Esophagus squamous epithelium (tissue), 5 donors: ENCODE measurements at places on chromosomes 6 and 20.

DNA sequence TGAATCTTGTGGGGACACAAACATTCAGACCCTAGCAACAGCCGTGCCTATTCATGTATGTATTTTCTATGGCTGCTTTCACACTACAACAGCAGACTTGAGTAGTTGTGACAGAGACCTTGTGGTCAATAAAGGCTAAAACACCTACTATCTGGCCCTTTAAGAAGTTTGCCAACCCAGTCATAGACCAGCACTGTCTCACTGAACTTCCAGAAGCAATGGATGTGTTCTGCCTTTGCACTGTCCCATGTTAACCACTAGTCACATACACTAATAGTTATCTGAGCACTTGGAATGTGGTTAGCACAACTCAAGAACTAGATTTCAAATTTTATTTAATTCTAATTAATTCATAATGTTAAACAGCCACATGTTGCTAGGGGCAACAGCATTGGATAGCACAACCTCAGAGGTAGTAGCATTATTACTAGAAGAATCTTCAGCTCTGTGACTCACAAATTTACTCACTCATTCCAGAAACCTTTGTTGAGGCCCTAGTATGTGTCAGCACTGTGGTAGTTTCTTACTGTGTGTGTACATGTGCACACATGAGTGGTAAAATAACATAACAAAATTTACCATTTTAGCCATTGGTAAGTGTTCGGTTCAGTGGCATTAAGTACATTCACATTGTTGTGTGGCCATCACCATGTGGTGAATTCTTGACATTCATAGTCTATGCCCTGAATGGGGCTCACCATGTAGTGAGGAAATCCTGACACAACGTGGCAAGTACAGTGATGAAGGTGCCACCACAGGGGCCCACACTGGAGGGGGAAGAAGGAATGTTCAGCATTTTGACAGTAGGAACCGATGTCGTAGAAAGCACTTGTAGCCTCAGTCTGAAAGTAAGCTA lies 107.3 kb downstream of the CEP57L1 start:
- no peak for DNase-seq

DNA sequence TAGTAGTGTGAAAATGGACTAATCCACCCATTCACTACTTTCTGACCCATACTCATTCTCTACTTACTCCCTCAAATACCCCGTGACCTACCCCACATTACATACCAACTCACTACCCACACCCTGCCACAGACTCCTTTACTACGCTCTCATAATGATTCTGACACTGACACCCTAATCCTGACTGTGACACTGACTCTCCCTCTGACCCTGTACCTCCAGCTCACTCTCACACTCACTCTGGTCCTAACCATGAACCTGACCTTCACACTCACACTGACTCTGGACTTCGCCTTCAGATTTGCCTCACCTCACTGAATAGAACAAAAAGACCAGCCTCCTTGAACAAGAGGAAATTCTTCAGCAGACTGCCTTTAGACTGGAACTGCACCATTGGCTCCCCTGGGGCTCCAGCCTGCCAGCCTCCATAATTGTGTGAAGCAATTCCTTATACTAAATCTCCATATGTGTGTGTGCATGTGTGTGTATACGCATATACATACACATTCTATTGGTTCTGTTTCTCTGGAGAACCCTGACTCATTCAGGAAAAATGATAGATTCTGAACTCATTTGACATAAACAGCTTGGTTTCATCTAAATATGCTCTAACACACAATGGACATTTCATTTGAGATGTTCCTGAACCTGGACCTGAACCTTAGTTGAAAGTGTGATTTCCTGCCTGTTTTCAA lies 10.5 kb upstream of the ZNF343 start:
- no peak for DNase-seq

DNA sequence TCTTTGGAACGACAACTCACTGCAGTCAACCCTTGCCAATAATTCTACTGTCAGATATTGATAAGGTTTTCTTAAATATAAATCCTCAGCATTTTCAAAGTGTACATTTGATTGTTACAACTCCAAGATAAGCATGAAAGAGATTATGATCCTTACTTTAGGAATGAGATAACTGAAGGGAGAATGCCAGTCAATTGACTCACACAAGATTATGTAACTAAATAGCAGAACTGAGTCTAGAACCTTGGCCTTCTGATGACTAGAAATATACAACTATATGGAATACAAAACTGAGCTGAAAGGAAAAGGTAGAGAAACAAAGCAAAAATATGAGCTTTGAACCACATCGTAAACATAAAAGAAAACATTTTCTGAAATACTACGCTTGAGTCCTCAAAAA lies 26.9 kb upstream of the STXBP5 start:
- no peak for DNase-seq

DNA sequence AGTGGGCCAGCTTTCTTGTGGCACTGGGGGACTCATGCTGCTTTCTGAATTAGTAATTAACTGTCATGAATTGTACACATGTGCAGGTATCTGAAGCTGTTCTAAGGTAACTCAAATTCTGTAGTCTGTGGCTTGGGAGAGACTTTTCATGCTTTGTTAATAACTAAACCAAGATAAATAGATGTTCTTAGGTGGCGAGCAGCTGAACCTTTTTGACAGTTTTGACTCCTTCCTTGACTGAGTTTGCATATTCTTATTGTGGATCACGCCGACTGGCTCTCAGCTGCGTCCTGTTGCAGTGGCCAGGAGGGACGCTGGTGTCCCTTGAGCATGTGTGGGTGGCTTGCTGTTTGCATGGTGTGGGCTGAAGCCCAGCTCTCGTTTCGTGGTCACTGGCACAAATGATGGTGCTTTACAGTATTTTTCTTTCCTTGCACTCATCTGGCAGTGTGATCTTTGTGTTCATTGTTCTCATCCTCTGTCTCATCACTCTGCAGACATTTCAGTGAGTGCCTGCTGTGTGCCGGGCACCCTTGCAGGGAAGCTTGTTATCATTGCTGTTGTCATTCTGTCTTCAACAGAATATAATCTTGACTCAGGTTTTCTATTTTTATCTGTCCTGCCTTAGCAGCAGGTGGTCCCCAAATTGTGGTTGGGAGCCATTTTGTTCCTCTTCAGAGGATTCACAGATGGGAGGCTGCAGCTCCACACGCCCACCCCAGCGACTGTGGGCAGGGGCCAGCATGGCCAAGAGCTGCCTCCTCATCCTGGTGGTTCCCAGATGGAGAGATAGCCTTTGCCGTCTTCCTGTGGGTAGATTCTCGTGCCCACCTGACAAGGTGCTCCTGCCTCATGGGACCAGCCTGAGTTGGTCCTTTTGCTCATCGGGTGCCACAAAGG lies 39.6 kb downstream of the DUSP22 start:
- DNase-seq, result no peak

GRCh38 chr6:147222160-147222838 lies 18.1 kb downstream of the STXBP5 start:
- DNase-seq, result no peak

DNA sequence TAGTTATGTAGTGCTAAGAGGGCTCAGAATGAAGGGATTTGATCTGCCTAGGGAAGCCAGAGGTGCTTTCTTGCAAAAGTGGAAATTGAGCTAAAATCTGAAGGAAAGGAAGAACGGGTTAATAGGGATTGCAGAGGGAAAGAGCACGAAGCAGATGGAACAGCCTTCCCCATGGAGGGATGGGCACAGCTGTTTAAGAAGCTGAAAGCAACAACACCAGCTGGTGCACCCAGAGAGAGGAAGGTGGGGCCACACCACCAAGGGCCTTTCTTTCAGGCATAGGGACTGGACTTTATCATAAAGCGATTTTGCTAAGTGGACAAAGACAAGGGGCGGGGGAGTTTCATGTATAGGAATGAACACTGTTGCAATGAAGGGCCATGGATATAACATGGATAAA lies 65.8 kb upstream of the SNRPB2 start:
- no peak for DNase-seq

- no peak for DNase-seq
These were observed 31.0 kb downstream of the LCA5 start for GRCh38 chr6:79506251-79506650.

DNA sequence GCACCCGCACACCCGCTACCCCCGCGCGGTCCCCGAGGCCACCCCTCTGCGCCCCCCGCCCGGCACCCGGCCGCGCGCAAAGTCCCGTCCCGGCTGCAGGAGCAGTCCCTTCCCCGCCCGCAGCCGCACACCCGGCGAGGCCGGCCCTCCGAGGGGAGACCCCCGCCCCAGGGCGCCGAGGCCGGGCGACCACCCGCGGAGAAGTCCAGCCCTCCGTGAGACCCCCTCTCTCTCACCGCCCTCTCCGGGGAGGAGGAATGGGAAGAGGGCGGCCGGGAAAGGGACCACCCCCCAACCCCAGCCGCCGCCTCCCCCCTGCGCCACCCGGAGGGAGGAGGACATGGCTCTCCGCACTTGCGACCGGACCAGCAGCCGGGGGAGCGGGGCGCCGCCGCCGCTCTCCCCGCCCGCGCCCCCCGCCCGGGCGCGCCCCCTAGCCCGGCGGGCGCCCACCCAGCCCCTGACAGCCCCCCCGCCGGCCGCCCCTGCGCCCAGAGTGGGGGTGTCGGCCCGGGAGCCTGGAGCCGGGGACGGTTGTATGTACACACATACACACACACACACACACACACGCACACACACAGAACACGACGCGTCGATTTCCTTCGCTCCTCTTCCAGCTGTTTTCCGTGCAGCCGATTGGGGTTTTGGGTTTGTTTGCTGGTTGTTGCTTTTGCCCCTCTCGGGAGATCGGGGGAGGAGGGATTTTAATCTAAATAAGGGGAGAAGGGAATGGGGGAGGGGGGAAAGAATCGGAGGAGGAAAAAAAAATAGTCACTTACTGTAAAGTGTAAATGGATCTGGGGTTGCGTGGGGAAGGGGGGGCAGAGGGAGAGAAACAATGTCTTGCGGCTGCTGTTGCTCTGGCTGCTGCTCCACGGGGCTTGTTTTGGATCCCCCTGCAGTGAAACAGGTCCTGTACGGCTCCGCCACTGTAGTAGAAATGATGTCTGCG lies at the start of gene ATXN1:
TSS of gene ATXN1 (minus strand) at position 945 of the 955 bp plus-strand sequence.
- DNase-seq, result no peak

DNA sequence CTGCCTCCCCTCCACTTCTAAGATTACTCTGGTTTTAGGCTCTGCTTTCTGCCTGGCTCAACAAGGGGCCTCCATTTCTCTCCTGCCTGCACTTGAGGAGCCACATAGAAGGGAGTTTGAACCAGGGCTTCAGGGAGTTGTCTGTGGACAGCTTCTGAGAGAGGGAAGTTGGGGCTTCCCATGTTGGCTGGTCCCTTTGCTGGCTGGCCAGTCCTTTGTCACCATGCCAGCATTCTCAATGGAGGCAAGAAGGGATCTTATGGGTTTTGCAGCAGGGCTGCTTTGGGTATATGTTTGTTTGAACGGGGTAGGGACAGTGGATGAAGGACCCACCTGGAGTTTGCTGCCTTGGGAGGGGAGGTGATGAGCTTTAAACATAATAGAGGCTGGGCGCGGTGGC lies 124.9 kb downstream of the CARMIL1 start:
- DNase-seq, result no peak

- no peak for DNase-seq
These were observed 20.6 kb downstream of the VIP start for GRCh38 chr6:152771061-152771687.

GRCh38 chr6:14690120-14691056 lies 555.5 kb upstream of the JARID2 start:
- DNase-seq, result no peak

GRCh38 chr6:15304337-15305042 lies 58.6 kb downstream of the JARID2 start:
- DNase-seq, result no peak

GRCh38 chr20:17838921-17839320 lies 129.7 kb downstream of the SNX5 start:
- no peak for DNase-seq

GRCh38 chr6:90068703-90069523 lies 174.6 kb downstream of the GJA10 start:
- no peak for DNase-seq

DNA sequence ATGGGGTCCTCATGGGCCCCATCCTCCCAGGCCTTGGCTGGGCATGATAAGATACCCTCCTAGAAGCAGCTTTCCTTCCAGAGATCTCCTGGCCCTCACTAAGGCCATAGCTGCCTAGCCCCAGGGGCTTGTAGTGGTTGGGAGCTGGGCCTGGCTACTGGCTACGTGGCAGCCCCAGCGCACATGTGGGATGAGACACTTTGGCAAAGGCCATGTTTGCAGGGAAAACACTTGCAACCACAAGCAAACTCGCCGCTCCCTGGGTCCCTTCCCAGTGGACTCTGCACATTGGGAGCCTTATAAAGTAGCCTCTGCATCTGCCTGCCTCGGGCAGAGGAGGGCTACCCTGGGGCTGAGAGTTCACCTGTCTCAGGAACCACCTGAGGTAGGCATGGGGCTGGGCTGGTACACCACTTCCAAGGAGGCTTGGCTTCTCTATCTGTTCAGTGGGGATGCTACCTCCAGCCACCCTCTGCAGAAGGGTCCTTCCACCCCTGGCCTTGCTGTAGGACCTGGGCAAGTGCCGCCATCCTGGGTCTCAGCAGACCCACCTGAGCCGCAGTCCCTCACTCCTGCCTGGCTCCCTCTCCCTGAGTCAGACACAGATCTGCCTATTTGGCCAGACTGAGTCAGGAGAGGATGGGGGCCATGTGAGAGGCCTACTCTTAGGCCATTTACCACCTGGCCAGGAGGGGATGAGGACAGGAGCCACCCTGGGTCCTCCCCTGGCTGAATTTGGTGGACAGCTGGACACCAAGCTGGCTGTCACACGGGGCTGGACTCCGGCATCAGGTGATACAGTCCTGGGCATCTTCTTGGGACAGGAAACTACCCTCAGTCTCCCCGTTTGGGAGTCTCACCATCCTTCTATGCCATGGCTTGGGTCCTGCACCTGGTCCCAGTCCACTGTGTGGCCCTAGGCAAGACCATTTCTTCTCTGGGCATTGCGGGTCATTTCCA lies at the start of gene BPIFB2:
TSS of gene BPIFB2 (plus strand) at position 329 of the 960 bp plus-strand sequence. CDS start 871 bp downstream, outside the sequence.
- DNase-seq, result no peak

DNA sequence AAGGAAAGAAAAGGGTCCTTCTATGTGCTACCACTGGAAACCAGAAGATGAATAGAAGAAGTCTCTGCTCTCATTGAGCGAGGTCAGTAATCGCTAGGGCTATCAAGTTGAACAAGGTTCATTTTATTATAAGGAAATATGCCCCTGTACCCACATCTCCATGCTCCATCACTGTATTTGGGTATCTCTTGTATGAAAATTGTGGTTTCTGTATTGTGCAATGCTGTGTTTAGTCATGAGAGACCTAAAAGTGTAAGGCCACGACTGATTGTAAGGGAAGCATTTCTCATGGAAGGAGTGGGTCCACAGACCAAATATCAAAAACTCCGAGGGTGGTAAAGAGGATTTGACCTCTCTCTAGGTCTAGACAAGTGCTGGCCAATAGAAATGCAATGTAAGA lies 3.6 kb upstream of the HS3ST5 start:
- DNase-seq, result no peak

DNA sequence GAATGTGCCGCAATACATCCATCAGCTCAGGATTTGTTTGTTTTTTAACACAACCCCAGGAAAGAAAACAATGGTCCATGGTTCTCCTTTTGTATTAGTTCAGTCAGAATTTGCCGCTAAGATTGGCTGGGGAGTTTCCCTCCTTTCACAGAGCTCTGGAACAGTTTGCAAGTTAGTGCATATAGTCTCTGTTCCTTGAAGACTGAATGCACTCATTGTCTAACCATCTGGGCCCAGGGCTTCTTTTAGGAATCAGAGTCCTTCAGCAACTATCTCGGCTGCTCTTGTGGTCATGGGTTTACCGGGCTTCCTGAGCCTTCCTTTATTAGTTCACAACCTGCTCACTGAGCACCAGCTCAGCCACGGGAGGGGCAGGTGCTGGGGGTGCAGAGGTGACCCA lies 121.3 kb downstream of the SLC23A2 start:
- DNase-seq, result no peak
